ENCODE measurements at places on chromosomes 16 and 17. TPM values are rescaled to one million over a fixed set of nuclear protein-coding genes. Genes with fewer than 3 reads are reported as not detected.

DNA sequence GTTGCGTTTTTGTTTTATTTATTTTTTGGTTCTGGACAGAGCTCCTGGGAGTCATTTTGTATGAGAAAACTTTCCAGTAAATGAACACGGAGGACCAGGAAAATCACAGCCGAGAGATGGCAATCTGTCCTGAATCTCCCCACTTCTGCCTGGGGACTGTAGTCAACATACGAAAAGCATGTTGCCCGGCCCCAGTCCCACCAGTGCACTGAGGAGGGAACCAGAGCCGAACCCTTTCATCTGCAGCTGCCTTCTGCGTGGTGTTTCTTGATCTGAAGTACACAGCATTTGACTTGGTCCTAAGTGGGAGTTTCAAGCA lies 18.9 kb downstream of the SNX11 start:
- no peak for DNase-seq

- DNase-seq: no peak
Measured at GRCh38 chr16:67489401-67490083, 6.2 kb upstream of the AGRP start.

DNA sequence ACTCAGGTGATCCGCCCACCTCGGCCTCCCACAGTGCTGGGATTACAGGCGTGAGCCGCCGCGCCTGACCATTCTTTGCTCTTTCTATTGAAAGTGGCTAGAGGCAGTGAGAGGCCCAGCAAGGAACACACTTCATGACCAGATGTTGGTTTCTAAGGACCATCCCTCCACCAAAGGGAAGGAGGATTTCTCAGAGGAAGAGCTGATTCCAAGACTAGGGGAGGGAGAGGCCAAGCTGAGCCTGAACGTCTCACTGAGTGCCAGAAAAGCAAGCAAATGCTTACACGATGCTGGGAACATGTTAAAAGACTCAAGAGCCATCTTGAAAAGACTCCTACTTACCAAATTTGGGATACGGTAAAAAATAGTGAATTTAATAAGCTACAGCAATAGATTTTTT lies 79.2 kb downstream of the MRM3 start:
- DNase-seq: no peak

- no peak for DNase-seq
Measured at GRCh38 chr16:28496844-28497243, 2.4 kb downstream of the APOBR start.

TP53TG3F gene
- total RNA-seq: not detected

- no peak for DNase-seq
Measured at GRCh38 chr17:82126556-82127314, 28.7 kb upstream of the FASN start.

NPIPB6 gene
- total RNA-seq: 0.18 TPM

GRCh38 chr17:70820276-70820675 lies 650.9 kb downstream of the KCNJ2 start:
- DNase-seq: peak; percentile 59
